ENCODE measurements at places on chromosomes 2 and 18. TPM values are rescaled to one million over a fixed set of nuclear protein-coding genes. Genes with fewer than 3 reads are reported as not detected.

- H3K36me3 ChIP-seq, result no peaks in the 10 kb centered on the region
- no peak overlapping the region for H3K4me3 ChIP-seq
- no peaks in the 10 kb centered on the region for H3K4me1 ChIP-seq
- H3K27me3 ChIP-seq, result no peaks in the 10 kb centered on the region
Observed at GRCh38 chr18:54964741-54965140, 5.5 kb upstream of the CCDC68 start.

TCF7L1 gene
- total RNA-seq, result 42.4 TPM

DNA sequence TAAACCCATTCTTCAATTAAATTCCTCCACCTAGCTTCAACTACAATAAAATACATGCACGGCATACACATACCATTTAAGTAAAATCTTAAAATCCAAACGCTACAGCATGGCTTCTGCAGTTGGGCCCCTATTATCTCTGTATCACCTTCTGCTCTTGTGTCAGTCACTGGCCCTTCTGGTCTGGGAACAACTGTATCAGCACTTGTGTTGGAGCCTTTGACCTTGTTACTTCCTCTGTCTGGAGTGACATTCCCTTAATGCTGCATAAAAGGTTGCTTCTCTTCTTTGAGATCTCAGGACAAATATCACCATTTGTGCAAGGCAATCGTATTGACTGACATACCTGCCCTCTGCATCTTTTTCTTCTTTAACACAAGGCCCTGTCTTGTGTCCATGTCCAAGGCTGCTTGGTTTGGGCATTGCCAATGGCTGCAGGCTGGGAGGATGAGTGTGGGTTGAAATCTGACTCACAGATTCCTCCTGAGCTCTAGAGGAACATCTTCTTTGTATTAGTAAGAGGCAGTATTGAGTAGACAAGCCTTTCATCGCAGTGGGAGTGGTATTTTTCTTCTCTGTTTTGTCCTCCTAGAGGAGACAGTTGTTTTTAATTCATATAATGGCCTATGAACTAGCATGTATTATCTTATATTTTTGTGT, 267.8 kb upstream of the TRIB2 start:
- DNase-seq, result no peak
- H3K4me1 ChIP-seq, result no peaks in the 10 kb centered on the region
- no peak overlapping the region for H3K27ac ChIP-seq
- no peak overlapping the region for H3K4me3 ChIP-seq
- no peaks in the 10 kb centered on the region for H3K27me3 ChIP-seq

DNA sequence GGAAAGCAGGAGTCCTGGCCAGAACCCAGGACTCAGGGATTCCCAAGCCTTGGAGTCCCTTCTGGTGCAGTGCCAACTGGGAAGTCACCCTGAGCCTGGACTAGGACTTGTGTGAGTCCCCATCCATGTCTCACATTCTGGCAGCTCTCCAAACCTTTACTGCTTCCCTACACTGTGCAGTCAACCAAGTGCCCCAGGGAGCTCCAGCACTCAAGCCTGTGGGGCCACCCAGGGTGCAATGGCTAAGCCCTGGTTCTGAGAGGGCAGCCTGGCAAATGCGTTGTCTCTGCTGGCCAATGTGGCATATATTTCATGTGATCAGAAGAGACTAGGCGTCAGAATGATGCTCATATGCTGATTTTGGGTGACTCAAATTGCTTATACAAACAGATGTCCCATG, 223.4 kb downstream of the SP3 start:
- no peak overlapping the region for H3K27ac ChIP-seq
- H3K4me3 ChIP-seq, result no peak overlapping the region
- DNase-seq, result no peak
- H3K4me1 ChIP-seq, result peaks cover 8% of the 10 kb centered on the region

DNA sequence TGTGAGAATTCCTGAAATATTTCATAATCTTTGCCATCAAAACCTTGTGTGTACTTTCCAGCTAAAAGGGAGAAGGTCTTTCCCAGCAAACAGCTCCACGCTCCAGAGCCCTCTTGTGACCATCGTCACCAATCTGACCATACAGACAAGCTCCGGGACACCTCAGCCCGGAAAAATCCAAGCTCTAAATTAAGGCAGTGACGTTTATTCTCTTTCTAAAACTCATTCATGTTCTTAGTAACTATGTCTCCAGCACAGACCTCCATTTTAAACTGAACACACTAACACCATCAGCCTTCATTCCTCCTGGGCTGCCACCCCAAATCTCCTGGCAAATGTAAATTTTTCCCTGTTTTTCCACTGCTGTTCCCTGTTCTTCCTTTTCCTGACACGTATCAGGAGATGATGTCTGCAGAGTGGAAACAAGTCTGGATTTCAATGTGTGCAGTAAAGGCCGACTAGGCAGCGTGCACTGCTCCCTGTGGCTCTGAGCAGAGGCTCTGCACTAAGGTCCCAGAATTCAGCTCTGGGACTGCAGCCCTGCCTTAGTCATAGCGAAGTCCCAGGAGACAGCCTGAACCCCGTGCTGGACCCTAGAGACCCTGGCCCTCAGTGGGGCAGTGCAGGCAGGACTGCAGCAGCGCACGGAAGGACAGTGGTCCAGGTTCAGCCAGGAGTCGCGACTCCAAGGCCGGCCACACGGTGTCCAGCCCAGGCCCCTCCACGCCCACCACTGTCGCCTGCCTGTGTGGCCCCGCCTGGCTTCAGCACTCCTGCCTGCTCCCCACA, 452.5 kb upstream of the SALL3 start:
- no peaks in the 10 kb centered on the region for H3K27me3 ChIP-seq
- H3K4me3 ChIP-seq, result no peak overlapping the region
- H3K27ac ChIP-seq, result no peak overlapping the region
- no peaks in the 10 kb centered on the region for H3K36me3 ChIP-seq
- peak; percentile 9 for DNase-seq

GRCh38 chr2:179307616-179308371, 43.2 kb upstream of the SESTD1 start:
- no peaks in the 10 kb centered on the region for H3K4me1 ChIP-seq
- no peaks in the 10 kb centered on the region for H3K36me3 ChIP-seq
- DNase-seq, result no peak
- no peak overlapping the region for H3K27ac ChIP-seq

DSC2 gene
- total RNA-seq, result 20.4 TPM

DNA sequence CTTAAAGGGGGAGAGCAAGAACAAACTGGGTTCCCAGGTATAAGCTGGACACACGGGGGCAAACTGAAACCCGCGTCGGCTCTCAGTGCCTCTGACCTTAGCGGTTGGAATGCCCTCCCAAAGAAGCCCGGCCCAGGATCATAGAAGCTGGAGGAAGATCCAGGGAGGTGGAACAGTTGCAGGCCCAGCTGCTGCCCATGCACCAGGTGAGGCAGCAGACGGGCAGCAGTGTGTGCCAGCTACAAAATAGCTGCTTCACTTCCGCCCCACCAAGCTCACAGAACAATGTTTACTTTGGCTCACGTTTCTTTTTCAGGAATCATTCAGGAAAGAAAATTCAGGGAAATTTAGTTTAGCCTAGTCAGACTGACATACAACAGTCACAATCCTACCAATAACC, 3.9 kb upstream of the ERMN start:
- peaks cover 10% of the 10 kb centered on the region for H3K4me1 ChIP-seq
- no peak overlapping the region for H3K4me3 ChIP-seq
- DNase-seq, result no peak
- H3K27ac ChIP-seq, result no peak overlapping the region

GRCh38 chr18:9039441-9040071, 62.9 kb upstream of the NDUFV2 start:
- H3K4me1 ChIP-seq, result no peaks in the 10 kb centered on the region
- no peak for DNase-seq
- H3K27me3 ChIP-seq, result no peaks in the 10 kb centered on the region
- H3K27ac ChIP-seq, result no peak overlapping the region
- H3K36me3 ChIP-seq, result no peaks in the 10 kb centered on the region

DNA sequence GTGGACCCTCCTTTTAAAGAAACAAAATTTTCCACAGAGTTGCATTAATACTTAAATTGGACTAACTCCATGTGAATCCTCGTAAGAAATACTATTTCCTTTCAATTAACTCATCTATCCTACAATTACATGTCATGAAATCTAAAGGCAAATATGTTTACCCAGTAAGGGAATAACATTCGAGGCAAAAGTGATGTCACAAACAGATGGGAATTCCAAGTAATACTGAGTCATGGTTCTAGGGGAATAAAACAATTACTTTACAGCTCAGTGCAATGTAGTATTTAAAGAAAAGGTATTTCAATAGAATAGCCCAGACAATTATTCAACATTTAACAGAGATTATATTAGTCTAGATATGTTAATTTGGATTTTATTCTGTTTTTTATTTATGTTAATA, 205.8 kb downstream of the ZNF385B start:
- no peak for DNase-seq
- H3K27me3 ChIP-seq, result no peaks in the 10 kb centered on the region
- H3K36me3 ChIP-seq, result no peaks in the 10 kb centered on the region
- H3K4me1 ChIP-seq, result no peaks in the 10 kb centered on the region
- H3K4me3 ChIP-seq, result no peak overlapping the region

GRCh38 chr18:52898485-52899058, 558.6 kb downstream of the DCC start:
- no peak for DNase-seq
- H3K27me3 ChIP-seq, result no peaks in the 10 kb centered on the region
- no peak overlapping the region for H3K27ac ChIP-seq
- no peaks in the 10 kb centered on the region for H3K36me3 ChIP-seq
- no peak overlapping the region for H3K4me3 ChIP-seq
- no peaks in the 10 kb centered on the region for H3K4me1 ChIP-seq

GRCh38 chr2:32838949-32839348, 107.8 kb upstream of the LTBP1 start:
- H3K27me3 ChIP-seq, result no peaks in the 10 kb centered on the region
- no peak overlapping the region for H3K4me3 ChIP-seq
- no peaks in the 10 kb centered on the region for H3K4me1 ChIP-seq
- H3K27ac ChIP-seq, result no peak overlapping the region

CERKL gene
- not detected for total RNA-seq

DNA sequence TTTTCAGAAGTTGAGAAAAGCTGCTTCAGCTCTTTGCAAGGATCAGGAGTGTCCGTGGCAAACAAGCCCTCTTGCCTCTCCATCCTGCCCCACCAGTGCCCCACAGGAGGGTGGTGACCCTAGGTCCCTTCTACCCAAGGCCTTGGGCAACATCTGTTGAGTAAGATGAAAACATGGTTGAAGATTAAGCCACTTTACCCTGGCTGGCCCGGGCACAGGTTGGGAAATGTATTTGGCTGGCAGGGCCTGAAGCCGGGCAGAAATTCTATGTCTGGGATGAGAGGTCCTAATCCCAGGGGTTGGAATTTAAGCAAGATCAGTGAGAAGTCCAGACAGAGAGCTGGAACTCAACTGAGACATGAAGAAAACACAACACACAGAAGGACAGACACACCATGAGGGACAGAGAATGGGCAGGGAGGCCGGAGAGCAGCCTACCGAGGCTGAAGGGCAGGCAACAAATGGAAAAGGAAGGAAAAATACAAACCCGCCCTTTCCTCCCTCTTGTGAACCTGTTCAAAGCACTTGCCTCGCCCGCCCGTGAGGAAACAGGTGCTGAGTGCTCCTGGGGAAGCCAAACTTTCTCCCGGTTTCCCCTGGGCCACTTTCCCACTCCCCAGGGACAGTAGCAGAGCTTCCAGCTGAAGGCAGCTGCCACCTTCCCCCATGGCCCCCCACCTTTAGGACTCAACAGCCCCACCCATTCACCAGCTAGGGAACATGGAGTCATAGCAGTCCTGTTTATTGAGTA, 86.1 kb downstream of the TNS1 start:
- H3K4me3 ChIP-seq, result no peak overlapping the region
- H3K27ac ChIP-seq, result no peak overlapping the region
- H3K27me3 ChIP-seq, result no peaks in the 10 kb centered on the region

UGT1A8 gene
- not detected for total RNA-seq

SPHKAP gene
- total RNA-seq, result 0.04 TPM

DNA sequence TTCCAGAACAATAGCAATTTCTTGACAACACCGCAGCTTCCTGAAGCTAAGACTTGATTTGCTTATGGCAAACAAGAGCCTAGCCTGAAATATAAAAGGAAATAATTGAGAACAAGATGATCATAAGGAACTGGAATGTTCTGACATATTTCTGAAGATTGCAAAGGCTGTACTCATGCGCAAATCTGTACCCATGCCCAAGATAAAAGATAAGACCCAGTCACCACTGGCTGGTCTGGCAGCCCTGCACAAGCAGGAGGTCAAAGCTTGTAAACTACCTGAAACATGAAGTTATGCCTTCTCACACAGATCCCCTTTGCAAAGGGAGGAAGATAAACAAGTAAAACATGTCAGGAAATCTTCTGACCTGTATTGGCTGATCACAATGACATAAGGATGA, 160.8 kb upstream of the GYPC start:
- DNase-seq, result no peak
- H3K27me3 ChIP-seq, result no peaks in the 10 kb centered on the region
- no peaks in the 10 kb centered on the region for H3K4me1 ChIP-seq
- no peak overlapping the region for H3K4me3 ChIP-seq
- no peaks in the 10 kb centered on the region for H3K36me3 ChIP-seq

- no peak overlapping the region for H3K4me3 ChIP-seq
- no peaks in the 10 kb centered on the region for H3K36me3 ChIP-seq
- H3K4me1 ChIP-seq, result no peaks in the 10 kb centered on the region
- no peaks in the 10 kb centered on the region for H3K27me3 ChIP-seq
Observed at GRCh38 chr2:66897181-66897580, 462.3 kb downstream of the MEIS1 start.

- no peak for DNase-seq
- no peak overlapping the region for H3K4me3 ChIP-seq
- H3K27me3 ChIP-seq, result no peaks in the 10 kb centered on the region
- H3K4me1 ChIP-seq, result peaks cover 29% of the 10 kb centered on the region
- H3K27ac ChIP-seq, result peak overlapping the region; percentile 42
Observed at GRCh38 chr2:62334440-62335058, 138.6 kb downstream of the B3GNT2 start.

SRD5A2 gene
- 0.03 TPM for total RNA-seq

- no peaks in the 10 kb centered on the region for H3K36me3 ChIP-seq
- no peak overlapping the region for H3K27ac ChIP-seq
- no peak for DNase-seq
Observed at GRCh38 chr2:126208266-126208665, 447.7 kb upstream of the GYPC start.

ESPNL gene
- total RNA-seq, result 4.3 TPM

DNA sequence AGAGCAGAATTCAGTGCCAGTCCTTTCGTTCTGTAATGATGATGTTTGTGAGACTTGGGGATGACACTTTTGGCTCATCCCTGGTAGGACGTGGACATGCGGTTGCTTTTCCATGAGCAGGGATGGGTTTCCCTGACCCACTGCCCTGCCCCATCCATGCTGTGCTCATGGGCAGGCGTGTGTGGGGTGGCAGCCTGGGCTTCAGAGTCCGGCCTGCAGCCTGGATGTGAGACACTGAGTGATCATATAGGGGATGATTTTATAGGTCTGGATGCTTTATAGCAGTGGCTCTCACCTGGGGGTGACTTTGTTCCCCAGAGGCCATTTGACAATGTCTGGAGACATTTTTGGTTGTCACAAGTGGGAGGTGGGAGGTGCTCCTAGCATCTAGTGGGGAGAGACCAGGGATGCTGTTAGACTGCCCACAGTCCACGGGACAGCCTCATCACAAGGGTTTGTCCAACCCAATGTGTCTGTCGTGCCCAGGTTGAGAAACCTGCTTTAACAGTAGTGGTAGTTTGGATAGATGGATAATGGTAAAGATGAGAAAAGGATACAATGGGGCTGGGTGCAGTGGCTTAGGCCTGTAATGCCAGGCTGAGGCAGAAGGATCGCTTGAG, 38.9 kb downstream of the LDLRAD4 start:
- H3K4me3 ChIP-seq, result no peak overlapping the region
- no peaks in the 10 kb centered on the region for H3K27me3 ChIP-seq
- H3K36me3 ChIP-seq, result no peaks in the 10 kb centered on the region
- no peak overlapping the region for H3K27ac ChIP-seq
- H3K4me1 ChIP-seq, result peaks cover 13% of the 10 kb centered on the region

VAMP5 gene
- total RNA-seq, result 0.87 TPM

RNU2-63P gene
- total RNA-seq, result not detected

All from GM23338 (cell line).